ENCODE measurements at places on chromosomes 13 and 19.

DNA sequence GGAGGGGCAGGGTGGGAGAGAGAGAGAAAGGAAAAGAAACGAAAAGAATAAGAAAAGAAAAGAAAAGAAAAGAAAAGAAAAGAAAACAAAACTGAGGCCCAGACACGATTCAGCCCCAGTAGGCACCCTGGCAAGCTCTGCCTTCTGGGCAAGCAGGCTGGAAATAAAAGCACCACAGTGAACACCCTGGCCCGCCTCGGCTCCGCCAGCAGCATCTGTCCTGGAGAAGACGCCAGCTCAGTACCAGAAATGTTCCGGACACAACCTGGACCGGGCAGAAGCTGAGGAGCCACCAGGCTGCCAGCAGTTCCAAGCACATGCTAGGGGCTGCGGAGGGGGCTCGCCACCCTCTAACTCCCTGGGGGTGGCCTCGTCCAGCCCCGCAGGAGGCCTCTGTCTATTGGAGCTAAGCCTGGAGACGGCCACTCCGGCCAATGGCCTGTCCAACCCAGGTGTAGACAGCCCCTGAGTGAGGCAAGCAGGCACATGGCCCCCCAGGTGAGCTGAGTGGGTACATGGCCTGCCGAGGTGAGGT, 11.4 kb upstream of the CPAMD8 start:
- peak; percentile 31 for DNase-seq

DNA sequence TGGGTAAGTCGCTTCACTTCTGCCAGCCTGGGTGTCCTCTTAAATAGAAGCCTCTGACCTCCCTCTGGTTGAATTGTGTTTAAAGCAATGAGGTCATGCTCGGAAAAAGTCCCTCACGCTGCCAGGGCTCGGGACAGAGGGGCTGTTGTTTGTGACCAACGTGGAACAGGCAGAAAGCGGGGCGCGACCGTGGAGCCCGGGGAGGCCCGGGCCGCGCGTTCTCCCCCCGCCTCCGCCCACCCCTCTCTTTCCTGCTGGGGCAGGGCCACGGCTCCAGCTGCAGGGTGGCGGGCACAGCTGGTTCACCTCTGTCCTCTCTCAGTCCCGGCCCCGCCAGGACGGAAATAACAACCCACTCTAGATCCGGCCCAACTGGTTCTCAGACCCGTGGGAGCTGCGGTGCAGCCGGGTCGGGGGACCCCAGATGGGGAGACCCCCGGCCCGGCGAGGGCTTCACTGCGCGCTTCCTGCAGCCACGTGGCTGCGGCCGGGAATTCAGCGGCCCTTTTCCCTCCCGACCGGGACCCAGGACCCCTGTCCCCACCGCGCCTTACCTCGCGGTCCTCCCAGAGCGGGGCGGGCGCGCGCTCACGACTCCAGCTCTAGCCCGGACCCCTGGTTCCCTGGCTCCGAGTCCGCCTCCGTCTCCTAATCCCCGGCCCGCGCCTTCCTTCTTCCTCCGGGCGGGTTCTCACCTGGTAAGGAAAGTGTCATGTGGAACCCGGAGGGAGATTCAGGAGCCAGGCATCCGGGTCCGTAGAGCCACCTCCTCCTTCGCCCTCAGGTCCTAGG, 1.9 kb downstream of the CDC42EP5 start:
- peak; percentile 72 for DNase-seq

DNA sequence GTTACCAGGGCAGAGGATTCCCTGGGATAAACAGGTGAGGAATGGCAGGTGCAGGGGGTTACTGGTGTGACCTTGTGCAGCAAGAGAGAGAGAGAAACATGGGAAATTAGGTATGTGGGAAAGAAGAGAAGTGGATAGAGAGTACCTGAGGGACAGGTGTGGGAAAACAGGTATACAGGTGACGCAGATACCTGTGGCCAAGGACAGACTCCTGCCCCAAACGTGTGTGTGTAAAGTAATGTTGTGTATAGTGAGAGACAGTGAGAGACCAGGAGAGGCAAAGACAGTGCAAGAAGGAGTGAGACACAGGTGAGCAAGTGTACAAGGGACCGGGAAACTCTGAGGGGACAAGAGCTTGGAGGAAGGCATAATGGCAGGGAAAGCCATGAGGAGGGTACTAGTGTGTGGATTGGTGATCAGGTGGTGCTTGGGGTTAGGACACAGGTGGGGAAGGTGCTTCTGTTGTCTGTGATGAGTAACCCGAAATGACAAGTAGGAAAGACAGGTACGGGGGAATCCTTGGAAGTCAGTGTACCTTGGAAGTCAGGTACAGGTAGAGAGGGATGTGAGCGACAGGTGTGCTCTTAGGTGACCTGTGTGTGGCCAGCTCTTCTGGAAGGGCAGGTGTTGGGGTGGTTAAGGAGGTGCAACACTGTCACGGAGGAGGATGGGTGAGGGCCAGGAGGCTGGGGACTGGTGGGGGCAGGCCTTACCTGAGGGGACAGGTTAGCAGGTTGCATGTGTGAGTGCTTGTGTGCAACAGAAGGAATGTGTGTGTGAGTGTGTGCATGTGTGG, 2.8 kb downstream of the ERFL start:
- no peak for DNase-seq

GRCh38 chr19:53192771-53193534, at the start of gene ZNF665:
TSS of gene ZNF665 (minus strand) at chr19:53193358. CDS start at chr19:53182898, 10,460 bp downstream.
- peak; percentile 92 for DNase-seq

DNA sequence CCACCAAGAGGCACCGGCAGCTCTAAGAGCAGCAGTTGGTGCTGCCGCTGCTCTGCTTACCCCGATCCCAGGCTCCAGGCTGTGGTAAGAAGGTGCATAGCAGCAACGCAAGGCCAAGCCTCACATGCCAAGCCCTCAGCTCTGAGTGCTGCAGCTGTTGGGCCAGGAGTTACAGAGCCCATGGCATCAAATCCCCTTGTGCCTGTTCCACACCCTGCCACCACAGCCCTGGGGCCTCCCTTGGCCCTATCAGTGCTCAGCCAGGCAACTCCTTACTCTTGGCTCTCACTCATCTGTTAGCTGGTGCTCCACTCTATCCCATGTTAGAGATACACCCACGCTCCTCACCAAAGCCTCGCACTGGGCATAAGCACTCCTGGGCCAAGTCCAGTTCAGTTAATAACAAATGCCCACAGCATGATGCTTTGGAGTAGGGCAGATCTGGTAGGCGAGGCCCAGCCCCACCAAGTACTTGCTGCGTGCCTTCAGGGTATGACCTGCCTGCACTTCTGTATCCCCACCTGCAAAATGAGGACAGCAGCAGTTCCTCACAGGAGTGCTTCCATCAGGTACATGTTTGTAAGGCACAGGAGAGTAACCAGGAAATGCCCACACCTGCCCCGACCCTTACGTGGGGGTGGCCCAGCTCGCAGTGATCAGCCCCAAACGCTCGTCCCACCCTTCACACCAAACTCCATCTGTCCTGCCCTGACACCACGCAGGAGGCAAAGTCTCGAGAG, 16.2 kb downstream of the AKAP8L start:
- DNase-seq: no peak

GRCh38 chr19:18428173-18428786, 9.1 kb downstream of the SSBP4 start:
- no peak for DNase-seq

DNA sequence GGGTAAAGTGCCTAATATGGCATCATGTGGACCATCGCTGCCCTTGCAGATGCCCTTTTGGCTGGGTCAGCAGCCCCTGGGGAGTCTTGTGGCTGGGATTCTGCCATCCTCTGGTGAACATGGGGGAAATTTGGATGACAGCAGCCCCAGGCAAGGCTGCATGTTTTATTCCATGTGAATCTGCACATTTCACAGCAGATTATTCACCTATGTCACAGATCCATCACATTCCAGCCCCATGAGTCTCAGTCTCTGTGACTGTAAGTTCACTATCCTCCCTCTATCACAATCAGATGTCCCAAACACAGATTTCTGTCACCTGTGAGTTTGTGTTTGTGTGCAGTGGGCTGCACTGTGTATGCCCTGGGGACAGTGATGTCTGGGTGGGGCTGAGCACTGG, 36.8 kb upstream of the PSG9 start:
- DNase-seq: no peak

- no peak for DNase-seq
Observed at GRCh38 chr19:11578258-11579142, 1.1 kb upstream of the ACP5 start.

GRCh38 chr19:51472607-51473006, 5.7 kb upstream of the CEACAM18 start:
- DNase-seq: no peak

DNA sequence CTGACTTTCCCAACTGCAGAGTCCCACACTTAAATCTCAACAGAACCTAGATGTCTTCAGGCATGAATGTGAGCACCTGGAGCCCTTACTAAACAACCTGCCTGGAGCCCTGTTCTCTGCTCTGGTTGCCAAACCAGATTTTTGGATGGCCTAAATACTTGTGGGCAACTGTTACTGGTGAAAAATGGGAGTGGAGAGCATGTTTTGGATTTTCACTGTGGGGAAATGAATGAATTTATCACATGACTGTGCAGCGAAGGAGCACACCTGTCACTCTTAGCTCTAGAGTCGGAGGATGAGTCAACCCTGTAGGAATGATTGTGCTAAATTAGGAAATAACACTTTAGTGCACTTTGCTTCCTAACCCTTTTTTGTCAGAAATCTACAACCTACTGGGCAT, 30.3 kb downstream of the SHISA2 start:
- no peak for DNase-seq

DNA sequence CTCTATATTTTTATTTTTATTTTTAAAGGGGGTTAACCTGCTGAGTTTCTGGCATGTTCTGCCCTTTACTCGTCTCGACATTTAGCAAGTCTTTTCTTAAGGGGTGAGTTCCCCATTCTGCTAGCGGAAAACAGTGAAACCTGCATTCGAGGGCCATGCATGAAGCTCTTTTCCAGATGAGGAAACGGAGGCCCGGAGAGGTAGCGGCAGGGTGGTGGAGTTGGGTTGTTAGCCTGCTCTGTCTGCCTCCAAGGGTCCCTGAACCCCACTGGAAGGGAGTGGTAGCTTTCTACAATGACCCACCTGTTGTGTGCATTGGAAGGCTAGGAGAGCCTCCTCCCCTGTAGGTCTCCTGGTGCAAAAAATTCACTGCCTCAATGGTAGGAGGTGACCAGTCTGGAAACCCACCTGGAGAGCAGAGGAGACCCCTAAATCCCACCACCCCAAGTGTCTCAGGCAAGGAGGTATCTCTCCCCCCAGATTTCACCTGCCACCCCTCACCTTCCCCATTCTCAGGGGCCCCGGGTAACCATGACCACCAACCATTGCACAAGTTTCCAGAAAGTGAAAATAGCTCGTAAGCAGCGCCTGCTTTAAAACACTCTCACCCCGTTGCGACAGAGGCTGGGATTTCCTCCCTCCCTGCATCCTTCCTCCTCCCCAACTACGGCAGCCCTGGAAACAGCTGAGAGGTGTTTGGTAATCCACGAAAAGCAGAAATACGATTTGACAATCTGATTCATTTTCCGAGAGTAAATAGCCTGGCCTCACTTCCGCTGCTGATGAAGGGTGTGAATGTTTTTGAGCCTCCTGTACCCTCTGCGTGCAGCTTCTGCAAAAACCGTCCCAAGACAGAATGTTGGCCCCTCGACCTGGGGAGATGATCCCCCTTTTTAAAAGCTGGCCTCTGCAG, 3.5 kb downstream of the KLF2 start:
- peak; percentile 73 for DNase-seq

- peak; percentile 83 for DNase-seq
Observed at GRCh38 chr19:50050406-50051227, 24.8 kb downstream of the ZNF473 start.

- peak; percentile 51 for DNase-seq
Observed at GRCh38 chr19:43820098-43820883, 6.8 kb upstream of the ZNF283 start.

Measured in globus pallidus (tissue), 1 donor.